Cerebellar cortex (tissue), 1 donor: ENCODE measurements at places on chromosomes 1 and 21.

DNA sequence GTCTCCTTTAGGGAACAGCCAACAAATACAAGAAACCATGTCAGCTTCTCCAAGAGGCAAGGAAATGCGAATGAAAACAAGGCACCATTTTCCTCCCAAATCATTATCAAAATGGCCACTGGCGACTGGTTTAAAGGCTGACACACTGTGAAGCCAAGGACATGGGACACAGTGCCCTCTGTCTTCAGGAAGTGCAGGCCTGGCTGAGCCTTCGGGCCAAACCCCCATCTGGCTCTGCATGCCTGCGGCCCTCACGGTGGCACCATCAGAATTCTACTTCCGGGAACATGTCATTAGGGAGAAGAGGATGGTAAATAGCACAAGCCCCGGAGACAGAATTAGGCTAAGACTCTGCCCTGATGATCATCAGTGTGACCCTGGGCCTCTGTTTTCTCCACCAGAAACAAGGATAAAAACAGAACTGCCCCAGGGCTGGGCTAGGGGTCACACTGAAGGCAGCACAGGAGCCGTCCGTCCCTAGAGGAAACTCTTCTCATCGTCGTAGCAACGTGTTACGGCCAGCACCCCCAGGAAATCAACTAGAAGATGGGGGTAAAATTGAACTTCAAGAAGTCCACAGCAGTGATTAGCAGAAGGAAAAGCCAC is 103.5 kb downstream of the NPHP4 start:
- DNase-seq = no peak

- no peak for DNase-seq
Measured at GRCh38 chr1:6985549-6986276, 200.5 kb downstream of the CAMTA1 start.

DNA sequence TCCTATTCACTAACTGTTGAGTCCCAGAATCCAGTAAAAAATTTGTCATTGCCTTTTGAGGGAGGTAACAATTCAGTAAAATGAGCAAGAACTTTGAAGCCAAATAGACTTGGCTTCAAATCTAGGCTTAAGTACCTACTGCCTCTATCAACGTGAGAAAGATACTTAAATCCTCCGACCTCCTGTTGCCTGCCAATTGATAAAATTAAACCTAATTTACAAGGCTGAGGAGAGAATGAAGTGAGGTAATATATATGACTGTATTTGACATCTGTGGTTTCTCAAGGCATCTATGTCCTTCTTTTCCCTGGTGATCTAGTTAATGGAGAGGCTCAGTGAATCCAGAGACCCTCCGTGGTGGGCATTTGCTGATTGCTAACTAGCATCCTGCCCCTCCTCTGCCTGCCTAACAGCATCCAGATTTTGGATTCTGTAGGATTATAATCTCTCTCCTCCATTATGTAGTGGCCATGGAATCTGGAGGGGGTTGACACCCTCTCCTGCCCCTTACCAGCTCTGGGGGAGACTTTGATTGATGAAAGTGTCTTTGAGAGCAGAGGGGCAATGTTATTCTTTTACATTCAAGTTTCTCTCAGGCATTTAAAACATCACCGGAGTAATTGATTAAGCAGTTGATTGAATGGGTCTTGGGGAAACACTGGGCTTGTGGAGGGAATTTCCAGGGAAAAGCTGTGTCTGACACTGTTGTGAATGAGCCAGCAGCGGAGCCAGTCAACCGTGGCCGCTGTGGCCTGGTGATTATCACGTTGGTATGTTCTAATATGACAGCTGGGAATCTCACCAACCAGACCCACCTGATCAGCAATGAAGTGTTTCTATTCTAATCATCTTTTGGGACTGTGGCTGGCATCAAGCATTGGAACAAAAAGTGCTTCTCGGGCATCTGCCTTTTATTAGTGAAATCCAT is 140.7 kb upstream of the FAM78B start:
- no peak for DNase-seq

DNA sequence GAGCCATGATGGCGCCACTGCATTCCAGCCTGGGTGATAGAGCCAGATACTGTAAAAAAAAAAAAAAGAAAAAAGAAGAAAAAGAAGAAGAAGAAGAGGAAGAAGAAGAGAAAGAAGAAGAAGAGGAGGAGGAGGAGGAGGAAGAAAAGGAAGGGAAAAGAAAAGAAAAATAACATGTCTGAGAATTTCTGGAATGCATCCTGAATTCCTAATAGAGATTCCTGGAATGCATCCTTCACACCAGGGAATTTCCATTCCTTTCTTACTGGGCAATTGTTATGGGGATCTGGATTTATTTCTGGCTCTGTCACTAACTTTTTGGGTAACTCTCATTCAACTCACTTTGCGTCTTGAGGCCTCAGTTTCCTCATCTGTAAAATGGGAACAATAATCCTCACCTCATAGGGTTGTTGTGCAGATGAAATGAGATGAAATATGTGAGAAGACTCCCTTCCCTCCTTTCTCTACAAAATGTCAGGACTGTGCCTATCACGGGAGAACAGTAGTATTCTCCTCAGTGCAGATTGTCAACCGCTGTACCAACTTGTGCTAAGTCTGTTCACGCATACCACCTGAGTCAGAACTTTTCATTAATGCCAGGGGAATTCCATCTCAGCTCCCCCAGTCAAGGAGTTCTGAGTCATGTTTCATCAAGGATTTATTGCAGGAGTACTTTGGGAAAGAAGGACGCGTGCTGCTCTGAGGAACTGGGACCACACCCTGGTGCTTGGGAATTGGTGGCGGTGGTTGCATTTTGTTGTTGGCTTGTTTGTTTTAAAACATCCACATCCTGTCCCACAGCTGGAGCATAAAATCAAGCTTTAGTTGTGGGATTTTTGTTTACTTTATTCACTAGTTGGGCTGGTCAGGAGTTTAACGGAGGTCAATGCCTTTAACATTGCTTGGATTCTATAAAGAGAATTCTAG is 42.4 kb upstream of the ROR1 start:
- DNase-seq = no peak

DNA sequence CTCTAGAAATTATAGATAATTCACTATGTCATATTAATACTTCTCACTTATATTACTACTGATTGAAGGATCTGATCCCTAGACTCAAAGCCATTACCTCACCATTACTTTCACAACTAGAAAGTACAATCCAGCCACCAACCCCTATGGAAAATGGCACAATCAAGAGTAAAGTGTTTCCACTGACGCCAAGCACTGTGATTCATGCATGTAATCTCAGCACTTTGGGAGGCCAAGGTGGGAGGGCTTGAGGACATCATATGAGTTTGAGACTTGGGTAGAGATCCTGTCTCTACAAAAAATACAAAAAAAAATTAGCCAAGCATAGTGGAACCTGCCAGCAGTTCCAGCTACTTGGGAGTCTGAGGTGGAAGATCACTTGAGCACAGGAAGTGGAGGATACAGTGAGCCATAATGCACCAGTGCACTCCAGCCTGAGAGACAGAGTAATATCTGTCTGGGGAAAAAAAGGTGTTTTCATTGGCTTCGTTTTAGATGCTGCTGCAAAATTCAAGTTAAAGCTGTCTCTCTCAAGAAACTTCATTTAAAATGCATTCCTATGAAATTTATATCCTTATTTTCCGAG is 126.5 kb downstream of the AKT3 start:
- no peak for DNase-seq

DNA sequence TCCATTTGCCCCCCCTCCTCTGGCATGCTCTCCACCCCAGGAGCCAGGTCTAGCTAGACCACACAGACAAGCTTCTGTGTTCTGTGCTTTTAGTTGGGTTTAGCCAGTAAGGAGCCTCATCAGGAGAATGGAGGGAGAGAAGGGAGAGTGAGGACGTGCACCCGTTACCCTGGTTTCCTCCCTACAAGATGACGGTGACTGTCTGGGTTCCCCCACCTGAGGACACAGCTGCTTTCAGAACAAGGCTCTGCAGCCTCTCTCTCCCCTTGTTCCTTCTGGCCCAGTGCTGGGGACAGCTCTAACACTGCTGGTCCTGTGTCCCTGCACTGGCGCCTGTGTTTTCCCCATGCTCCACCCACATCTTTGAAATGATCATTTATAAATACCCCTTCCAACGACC is 184.4 kb upstream of the GALNT2 start:
- DNase-seq = no peak

DNA sequence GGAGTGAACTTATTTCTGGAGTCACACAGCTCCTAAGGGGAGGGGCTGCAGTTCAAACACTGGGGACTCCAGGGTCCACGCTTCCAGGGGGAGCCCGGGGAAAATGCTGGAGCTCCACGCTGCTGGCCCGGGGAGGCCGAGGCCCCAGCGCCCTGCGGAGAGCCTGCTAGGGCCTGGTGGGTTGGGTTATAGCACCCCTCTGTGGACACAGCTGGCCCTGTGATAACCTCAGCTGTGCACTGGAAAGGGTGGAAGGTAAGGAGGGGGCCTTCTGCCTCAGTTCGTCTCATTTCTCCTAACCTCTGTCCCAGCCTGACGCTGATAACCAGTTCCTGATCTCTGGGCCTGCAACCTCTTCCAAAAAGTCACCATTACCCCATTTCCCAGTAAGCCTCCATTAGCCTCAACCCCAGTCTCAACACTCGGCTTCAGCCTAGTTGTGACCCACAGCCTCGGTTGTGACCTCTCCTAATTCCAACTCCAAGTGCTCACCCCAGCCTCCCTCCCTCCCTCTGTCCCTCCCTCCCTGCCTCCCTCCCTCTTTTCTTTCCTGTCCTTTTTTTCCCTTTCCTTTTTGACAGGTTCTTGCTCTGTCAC is 7.1 kb downstream of the NBL1 start:
- DNase-seq = peak; percentile 54

DNA sequence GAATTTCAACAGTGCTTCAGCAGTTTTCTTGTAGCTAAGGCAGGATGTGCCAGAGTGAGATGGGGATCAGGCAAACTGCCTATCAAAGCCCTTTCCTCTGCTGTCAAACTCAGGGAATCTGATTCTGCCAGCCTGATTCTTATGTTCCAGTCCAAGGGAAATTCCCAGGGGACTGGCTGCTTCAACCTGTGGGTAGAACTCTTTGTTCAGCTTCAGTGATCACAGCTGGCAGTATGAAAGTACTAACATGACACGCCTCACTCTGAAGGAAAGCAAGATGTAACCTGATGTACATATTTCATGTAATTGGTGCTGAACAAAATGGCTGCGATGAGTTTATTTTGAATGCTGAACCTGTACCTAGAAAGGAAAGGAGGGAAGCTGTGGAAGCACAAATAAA is 40.1 kb upstream of the SLC5A9 start:
- no peak for DNase-seq

GRCh38 chr1:30718091-30718635 is 5.2 kb downstream of the MATN1 start:
- peak; percentile 98 for DNase-seq

DNA sequence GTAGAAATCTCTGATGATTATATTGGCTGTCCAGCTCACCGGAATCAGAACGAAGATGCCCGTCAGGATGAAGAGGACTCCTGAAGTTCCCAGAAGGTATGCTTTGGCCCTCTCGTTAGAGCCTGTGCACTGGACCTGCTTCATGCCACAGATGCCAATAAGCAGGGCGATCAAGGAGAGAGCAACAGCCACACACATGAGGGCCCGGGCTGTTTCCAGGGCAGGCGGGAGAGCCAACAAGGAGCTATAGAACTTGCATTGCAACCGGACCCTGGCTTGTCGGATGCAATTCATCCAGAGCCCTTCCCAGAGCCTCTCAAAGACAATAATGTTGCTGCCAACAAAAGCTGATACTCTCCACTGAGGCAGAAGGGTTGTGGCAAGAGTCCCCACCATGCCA is 434 bp downstream of the CLDN17 start:
- no peak for DNase-seq

DNA sequence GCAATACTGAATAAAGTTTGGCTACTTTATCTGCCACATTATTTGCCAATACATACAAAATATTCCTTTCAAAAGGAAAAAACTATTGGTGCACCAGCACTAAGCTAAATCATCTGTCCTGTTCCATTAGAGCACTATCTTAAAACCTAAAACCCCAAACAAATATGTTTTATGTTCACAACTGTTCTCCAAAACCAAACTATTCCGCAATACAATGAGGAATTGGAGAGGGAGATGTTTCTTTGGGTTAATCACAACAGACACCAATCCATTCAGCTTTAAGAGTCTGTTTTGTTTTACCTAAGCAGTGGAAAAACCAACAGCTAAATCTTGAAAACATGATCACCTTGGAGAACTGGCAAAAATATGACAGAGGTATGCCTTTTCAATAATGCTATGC is 85.1 kb downstream of the ZNF644 start:
- DNase-seq = no peak

DNA sequence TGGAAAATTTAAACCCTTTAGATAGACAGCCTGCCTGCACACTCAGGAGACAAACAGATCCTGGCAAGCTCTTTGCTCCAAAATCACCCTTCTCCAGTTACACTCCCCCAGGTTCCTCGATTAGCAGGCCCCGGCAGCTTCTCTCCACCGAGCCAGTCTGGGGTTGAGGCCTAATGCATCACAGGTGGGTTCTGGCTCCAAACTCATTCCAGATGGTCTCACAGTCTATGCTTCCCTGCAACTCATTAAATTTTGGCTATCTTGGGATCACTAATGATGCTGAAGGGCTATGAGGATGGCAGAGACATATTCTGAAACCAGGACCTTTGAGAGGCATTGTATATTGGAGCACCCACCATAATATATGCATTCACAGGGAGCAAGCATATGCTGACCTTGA is 559.8 kb upstream of the USP24 start:
- peak; percentile 95 for DNase-seq

DNA sequence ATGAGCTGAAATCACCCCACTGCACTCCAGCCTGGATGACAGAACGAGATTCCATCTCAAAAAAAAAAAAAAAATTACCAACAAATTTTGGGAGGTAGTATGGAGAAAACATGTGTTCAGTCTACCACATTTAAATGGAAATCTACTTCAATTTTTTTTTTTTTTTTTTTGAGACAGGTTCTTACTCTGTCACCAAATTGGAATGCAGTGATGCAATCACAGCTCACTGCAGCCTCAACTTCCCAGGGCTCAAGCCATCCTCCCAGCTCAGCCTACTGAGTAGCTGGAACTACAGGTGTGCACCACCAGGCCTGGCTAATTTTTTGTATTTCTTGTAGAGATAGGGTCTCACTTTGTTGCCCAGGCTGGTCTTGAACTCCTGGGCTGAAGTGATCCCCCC is 82.1 kb downstream of the GFI1 start:
- DNase-seq = no peak

GRCh38 chr1:207868774-207869721 is 41.9 kb downstream of the CD34 start:
- DNase-seq = peak; percentile 81

GRCh38 chr1:234699795-234700665 is 90.1 kb upstream of the IRF2BP2 start:
- peak; percentile 85 for DNase-seq

GRCh38 chr21:46069719-46070279 is 28.1 kb upstream of the COL6A2 start:
- DNase-seq = no peak

- no peak for DNase-seq
Measured at GRCh38 chr1:211484755-211485479, 7.0 kb downstream of the RD3 start.

DNA sequence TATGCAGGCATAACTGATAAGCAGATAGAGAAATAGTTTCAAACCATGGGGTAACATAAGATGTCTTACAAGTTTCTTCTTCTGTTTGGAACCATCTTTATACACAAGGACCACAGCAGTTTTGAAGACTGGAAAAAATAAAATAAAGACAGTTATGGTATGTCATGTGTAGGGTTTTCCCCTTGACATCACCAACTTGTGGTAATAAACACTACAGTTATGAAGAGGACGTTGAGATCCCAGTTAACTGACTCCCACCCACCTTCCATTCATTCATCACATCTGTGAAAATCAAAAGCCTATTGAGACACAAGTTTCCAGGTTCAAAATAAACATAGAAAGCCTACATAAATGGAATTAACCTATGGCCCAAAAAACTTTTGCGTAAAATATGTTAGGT is 92.5 kb upstream of the KRTAP19-8 start:
- no peak for DNase-seq

GRCh38 chr1:207407655-207408260 is 46.4 kb upstream of the CR2 start:
- DNase-seq = no peak
